ENCODE measurements at places on chromosomes 1 and 21. TPM values are rescaled to one million over a fixed set of nuclear protein-coding genes. Genes with fewer than 3 reads are reported as not detected.

TFF1 gene
- 721 TPM for total RNA-seq

DNA sequence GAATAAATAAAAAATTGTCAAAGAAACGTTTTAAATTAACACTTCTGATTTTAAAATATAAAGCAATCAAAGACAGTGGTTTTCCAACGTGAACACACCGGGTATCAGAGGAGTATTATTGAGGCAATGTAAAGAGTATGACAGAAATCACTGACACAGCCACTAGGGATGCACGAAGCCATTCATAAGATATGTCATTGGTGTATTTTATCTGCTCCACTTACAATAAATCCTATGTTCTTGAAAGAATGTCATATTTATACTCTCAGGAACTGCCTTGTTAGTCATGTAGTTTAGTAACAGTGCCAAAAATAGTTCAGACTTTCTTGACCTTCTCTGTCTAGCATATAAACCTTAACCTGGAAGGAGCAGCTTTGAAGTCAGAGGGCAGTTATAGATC is 835.0 kb upstream of the NCAM2 start:
- H3K27me3 ChIP-seq, result no peaks in the 10 kb centered on the region
- no peaks in the 10 kb centered on the region for H3K4me1 ChIP-seq
- H3K27ac ChIP-seq, result no peak overlapping the region

TBX15 gene
- total RNA-seq, result not detected

KIF1B gene
- total RNA-seq, result 82.2 TPM

GRCh38 chr1:225923381-225923691 is 714 bp downstream of the PYCR2 start:
- H3K4me3 ChIP-seq, result peak overlapping the region; percentile 93
- DNase-seq, result no peak
- peak overlapping the region; percentile 99 for H3K27ac ChIP-seq
- peaks cover 52% of the 10 kb centered on the region for H3K4me1 ChIP-seq
- peaks cover 28% of the 10 kb centered on the region for H3K36me3 ChIP-seq
- H3K27me3 ChIP-seq, result no peaks in the 10 kb centered on the region

GRCh38 chr1:81877940-81878339 is 77.2 kb downstream of the ADGRL2 start:
- no peak overlapping the region for H3K4me3 ChIP-seq
- DNase-seq, result no peak
- peak overlapping the region; percentile 65 for H3K27ac ChIP-seq

DNA sequence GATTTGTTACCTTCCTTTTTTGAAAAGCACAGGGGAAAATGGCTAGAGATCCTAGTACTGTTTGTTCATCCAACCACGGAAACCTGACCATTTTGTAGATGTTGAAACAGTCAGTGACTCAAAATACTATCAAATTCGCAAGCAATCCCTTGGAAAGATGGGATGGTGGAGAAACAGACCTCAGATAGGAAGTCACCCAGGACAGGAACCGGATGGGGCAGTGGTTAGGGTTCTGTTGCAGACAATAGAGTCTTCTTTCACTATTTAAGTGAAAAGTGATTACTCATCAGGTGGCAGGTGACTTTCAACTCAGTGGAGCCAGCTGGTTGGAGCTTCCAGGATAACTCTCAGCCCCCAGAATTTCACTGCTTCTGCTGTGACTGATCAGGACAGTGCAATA is 17.0 kb downstream of the LHX4 start:
- no peak overlapping the region for H3K27ac ChIP-seq
- no peaks in the 10 kb centered on the region for H3K36me3 ChIP-seq
- H3K4me3 ChIP-seq, result no peak overlapping the region

GRCh38 chr21:36690628-36691554 is 8.0 kb upstream of the SIM2 start:
- peaks cover 25% of the 10 kb centered on the region for H3K4me1 ChIP-seq
- no peaks in the 10 kb centered on the region for H3K36me3 ChIP-seq
- H3K27ac ChIP-seq, result peak overlapping the region; percentile 38
- peak; percentile 34 for DNase-seq
- H3K27me3 ChIP-seq, result peaks cover 21% of the 10 kb centered on the region

DNA sequence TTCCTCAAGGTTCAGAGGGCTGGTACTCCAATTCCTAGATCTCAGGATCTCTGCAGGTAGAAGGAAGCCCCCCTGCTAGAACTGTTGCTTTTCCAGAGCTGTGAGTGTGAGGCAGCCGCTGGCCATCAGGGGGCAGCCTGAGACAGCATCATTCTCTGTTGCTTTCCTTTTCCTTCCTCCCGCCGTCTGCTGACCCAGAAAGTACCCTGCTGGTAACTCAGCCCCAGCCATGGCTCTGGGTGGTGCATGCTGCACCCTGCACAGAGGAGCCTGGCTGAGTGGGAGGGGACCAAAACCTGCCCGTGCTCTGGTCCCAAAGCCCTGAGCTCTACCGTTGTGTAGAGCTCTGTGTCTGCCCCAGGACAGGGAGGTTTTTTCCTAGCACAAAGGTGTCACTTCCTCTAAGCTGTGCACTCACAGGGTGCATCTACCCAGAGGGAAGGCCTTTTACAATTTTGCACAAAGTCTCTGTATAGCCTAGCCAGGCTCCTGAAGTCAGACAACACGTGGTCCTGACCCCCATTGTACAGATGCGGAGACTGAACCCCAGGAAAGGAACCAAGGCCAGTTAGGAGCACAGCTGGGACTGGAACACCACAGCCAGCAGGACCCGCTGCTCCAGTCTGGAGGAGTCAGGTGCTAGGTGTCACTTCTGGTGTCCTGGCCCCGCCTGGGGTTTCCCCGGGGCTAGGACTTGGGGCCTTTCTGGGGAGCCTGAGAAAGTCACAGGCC is 5.6 kb upstream of the FAM131C start:
- H3K27me3 ChIP-seq, result peaks cover 6% of the 10 kb centered on the region
- peaks cover 33% of the 10 kb centered on the region for H3K4me1 ChIP-seq
- H3K36me3 ChIP-seq, result no peaks in the 10 kb centered on the region
- H3K27ac ChIP-seq, result peak overlapping the region; percentile 49

DNA sequence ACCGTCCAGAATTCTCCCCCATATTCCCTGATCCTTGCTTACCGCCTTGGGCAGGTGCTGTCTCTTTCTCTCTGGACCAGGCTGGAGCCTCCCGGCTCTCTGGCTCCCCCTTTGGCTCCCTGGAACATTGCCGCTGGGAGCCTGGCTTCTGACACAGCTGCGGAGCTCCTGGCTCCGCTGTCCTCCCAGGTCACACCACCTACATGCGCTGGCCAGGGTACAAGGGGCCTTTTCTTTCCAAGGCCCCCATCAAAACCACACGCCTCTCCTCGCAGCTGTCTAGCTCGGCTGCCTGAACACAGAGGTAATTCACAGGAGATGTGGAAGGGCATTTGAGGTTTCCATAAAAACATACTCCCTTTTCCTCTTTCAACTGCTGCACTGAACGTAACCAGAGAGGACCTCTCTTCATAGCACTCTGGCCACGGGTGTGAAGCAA is 7.5 kb upstream of the ZNF648 start:
- peaks cover 14% of the 10 kb centered on the region for H3K27me3 ChIP-seq
- peak; percentile 84 for DNase-seq
- H3K36me3 ChIP-seq, result no peaks in the 10 kb centered on the region
- no peaks in the 10 kb centered on the region for H3K4me1 ChIP-seq
- no peak overlapping the region for H3K4me3 ChIP-seq

CRP gene
- total RNA-seq, result not detected

DNA sequence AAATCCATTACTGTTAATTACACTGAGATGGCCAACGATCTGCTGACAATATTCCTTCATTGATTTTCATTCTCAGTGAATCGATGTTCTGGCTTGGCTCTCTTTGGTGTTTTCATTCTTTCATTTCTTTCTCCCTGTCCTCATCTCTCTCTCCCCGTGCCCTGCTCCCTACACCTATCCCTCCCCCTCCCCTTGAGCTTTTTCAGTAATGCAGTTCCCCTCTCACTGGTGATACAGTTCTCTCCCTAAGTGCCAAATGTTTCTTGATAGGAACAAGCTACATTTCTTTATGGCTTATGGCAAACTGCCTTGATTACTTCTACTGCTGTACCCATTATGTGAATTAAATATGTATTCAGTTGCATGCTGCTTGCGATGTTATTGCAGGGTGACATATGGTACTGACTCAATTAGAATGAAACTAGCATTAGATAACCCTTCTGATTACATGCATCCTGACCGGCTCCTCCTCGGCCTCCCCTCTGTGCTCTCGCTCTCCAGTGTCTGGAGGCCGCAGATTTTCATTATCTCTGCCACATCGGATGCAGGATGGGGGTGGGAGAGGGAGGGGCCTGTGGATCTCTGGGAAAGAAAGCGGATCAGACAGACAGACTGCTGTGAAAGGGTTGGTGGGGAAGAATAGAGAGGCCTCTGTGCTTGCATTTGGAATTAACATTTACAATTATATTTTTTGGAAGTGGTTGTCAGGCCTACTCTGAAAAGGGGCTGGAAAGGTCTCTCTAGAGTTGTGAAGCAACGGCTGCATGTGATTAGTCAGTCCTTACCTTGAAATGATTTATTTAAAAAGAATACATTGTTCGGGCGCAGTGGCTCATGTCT is 130.9 kb downstream of the PBX1 start:
- no peak overlapping the region for H3K27ac ChIP-seq
- no peak for DNase-seq
- H3K4me3 ChIP-seq, result no peak overlapping the region
